Activated CD4-positive, alpha-beta T cell treated with anti-CD3 and anti-CD28 coated beads, Interleukin-2, amount 50 U/mL, for 4 hours (primary cell): ENCODE measurements at places on chromosomes 4 and X.

GRCh38 chr4:174835536-174835935, 6.5 kb upstream of the GLRA3 start:
- no peak for DNase-seq

GRCh38 chr4:77445823-77446222, 159.8 kb upstream of the CXCL13 start:
- DNase-seq: no peak

- no peak for DNase-seq
Observed at GRCh38 chr4:169906104-169906503, 120.1 kb downstream of the MFAP3L start.

- no peak for DNase-seq
Observed at GRCh38 chrX:20471483-20471882, 204.8 kb upstream of the RPS6KA3 start.

GRCh38 chr4:47838445-47838844, 578 bp upstream of the CORIN start:
- no peak for DNase-seq

- no peak for DNase-seq
Observed at GRCh38 chr4:113511944-113512343, 249.6 kb downstream of the CAMK2D start.

- no peak for DNase-seq
Observed at GRCh38 chrX:43716144-43716543, 60.0 kb downstream of the MAOA start.
